ENCODE measurements at places on chromosomes 5 and 9. TPM values are rescaled to one million over a fixed set of nuclear protein-coding genes. Genes with fewer than 3 reads are reported as not detected.

DNA sequence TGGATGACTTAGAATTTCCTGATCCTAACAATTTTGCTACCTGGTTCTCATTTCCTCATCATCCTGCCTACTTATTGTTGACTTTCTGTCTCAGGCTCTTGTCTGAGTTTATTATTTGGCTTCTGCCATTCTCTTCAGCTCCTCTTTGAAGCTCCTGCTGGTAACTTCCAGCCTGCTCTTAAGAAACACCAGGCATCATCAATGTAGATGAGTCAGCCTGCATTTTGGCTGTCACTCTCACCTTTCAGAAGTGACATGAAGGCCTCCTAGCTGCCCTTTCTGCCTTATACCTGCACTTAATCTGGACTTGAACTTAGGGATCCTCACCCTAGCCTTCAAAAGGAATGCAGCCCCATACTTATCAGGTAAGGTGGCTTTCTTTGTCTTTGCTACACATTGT is 551.8 kb upstream of the ZNF608 start:
- H3K4me1 ChIP-seq = no peaks in the 10 kb centered on the region
- H3K36me3 ChIP-seq = no peaks in the 10 kb centered on the region
- no peaks in the 10 kb centered on the region for H3K27me3 ChIP-seq
- no peak overlapping the region for H3K27ac ChIP-seq
- DNase-seq = no peak

Gene CARTPT
- not detected for total RNA-seq

- no peaks in the 10 kb centered on the region for H3K27me3 ChIP-seq
- DNase-seq = peak; percentile 36
- H3K4me1 ChIP-seq = no peaks in the 10 kb centered on the region
- no peaks in the 10 kb centered on the region for H3K36me3 ChIP-seq
- H3K4me3 ChIP-seq = no peak overlapping the region
Measured at GRCh38 chr9:80175286-80176150, 603.8 kb downstream of the TLE4 start.

DNA sequence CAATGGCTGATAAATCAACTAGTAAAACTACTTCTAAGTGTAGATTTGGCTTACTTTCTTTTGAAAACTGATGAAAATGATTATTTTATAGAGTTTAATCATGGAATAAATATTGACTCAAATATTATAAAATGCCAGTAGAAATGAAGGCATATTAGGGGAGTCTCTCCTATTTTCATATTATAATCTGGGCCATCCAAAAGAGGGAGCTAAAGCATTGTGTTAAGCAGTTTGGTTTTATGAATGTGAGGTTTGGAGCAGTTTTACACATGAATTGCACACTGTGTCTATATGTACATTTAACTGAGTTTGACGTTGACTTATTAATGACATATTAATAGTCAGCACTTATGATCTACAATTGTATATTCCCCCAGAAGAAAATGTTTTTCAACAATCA is 17.4 kb downstream of the CDH9 start:
- no peaks in the 10 kb centered on the region for H3K36me3 ChIP-seq
- peak; percentile 29 for DNase-seq
- H3K27me3 ChIP-seq = no peaks in the 10 kb centered on the region

Gene OTP
- total RNA-seq = not detected
